NCI-H146 (cell line): ENCODE measurements at places on chromosomes 7 and 10.

DNA sequence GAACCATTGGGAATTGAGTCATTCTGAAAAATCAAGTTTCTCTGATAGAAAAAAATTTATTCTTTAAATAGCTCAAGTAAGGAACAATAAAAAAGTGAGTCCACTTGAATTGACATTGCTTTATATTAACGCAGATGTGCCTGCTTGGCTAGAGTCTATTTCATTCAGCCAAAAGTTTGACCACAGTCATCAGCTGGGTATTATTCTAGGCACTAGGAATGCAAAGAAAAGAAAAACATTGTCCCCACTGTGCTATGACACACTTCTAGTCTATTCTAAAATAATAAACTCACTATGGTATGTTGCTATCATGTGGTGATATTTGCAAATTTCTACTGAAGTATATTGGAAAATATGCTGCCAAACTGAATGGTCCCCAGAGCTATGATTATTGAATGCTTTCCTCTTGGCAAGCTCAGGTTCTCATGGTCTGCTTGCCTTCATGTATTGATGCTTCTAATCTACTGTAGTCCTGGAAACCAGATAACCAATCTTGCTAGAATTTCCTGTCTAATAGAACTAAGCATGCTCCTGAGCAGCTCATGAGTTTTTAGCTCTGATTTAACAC lies 8.3 kb downstream of the SFRP4 start:
- no peak for DNase-seq

- peak; percentile 5 for DNase-seq
These were observed 10.4 kb downstream of the RNF133 start for GRCh38 chr7:122688400-122688998.

DNA sequence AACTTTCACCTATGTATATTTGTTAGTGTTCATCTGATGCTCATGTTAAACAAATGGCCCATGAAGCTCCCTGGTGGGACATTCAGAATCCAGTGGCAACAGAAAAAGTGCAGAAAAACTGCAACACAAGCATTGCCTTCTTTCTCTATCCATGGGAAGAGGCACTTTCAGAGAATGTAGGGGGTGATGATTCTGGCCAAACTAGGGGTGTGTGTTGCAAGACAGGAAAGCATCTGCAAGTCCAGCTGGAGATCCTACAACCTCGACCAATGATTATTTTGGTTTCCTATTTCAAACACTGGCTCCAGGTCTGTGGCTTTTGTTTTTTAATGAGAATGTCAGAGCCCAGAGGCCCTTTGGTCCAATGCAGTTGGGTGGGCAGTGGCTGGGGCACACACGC lies 198.7 kb downstream of the CXCL12 start:
- no peak for DNase-seq

DNA sequence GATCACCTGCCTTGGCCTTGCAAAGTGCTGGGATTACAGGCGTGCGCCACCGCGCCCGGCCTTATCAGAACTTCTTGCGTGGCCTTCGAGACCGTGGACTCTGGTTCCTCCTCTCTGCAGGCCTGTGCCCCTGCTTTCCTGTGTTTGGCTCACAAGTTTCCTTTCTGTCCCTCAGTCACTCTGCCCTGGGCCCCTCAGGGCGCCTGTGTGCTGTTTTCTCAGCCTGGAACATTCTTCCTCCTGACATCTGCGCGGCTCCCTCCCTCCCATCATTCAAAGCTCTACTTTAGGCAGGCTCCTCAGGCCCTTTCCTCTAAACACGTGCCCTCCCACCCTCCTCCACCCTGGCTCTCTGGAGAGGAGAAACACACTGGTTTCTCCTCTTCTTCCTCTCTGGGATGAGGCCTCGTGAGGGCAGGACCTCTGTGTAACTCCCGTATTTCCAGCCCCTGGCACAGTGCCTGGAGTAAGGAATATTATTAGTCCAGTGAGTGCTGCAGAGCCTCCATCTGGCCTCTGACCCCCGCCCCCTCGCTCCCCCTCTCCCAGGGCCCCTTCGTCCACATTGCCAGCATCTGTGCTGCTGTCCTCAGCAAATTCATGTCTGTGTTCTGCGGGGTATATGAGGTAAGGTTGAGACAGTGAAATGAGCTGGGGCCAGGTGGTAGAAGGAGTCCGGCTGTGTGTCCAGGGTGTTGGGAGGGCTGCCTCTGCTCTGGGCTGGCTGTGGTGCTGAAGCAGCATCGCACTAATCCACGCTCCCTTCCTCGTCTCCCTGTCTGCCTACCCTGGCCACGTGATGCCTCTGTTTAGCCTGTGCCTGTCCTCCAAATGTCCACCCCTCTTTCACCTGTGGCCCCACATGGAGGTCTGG lies 7.1 kb downstream of the CLCN1 start:
- DNase-seq: no peak

DNA sequence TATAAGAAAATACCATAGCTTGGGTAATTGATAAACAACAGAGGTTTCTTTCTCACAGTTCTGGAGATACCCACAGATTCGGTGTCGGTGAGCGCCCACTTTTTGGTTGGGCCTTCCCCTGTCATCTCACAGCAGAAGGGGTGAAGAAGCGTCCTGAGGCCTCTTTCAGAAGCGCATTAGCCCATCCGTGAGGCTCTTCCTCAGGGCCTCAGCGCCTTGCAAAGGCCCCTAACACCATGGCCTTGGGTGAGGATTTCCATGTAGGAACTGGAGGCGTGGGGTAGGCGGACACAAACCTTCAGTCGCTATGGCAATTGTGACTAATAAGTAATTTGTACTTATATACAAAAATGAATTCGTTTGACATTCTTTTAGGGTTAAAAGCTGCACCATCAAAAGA lies 316.0 kb downstream of the PTPRN2 start:
- DNase-seq: no peak

DNA sequence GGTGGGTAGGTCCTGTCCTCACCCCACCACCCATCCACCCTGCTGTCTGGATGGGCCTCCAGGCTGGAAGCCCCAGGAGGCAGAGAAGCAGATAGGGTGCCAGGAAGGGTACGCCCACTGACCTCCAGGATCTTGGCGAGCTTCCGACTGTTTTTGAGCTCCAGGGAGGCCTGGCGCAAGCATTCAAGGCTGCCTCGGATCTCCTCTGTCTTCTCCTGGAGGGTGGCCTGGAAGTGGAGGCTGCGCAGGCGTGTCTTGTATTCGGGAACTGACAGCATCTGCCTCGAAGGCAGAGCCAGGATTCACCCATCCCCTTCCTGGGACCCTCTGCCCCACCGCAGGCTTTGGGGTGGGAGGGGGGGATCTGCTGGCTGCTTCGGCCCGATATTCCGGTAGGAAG lies 48.4 kb downstream of the GRID2IP start:
- peak; percentile 45 for DNase-seq

DNA sequence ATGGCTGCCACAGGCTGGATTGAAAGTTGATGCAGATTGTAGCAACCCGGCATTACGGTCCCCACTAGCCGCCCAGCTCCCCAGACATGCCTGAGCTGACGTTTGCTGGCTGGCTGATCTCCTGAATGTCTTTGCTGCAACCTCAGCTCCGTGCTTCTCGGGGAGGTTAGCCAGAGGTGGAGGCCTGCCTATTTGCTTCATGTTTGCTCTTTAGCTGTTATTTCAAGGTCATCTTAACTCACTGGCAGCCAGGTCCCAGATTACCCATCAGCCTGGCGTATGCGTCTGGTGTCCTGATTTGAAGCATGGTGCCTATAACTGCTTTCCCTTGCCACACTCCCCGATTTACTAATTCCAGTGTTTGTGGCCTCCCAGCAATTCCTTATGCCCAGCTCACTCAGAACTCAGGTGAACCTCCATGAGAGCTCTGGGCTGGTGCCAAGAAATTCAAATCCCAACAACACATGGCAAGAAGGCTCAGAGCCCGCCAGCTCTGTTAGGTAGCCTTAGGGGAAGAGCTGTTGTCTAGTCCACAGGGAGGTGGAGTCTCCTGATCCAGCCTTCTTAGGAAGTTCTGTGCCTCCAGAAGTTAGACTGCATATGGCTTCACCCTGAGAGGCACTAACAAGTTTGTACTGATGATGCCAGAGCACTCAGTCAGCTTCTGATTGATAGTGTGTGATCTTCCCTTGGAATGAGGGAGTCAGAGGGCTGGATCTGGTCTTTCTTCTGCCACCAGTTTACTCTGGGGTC lies 69.7 kb upstream of the EXOC4 start:
- no peak for DNase-seq

DNA sequence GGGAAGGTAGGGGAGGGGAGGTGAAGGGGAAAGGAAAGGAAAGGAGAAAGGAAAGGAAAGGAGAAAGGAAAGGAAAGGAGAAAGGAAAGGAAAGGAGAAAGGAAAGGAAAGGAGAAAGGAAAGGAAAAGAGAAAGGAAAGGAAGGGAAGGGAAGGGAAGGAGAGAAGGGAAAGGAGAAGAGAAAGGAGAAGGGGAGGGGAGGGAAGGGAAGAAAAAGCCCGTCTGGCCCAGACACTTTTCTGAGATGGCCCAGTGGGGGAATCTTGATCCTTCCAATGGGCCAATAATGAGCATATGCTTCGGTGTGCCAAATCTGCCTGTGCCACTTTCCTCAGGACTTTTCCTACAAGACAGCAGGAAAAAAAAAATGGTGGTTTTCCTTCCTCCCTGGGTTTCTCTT lies 64.5 kb downstream of the CH25H start:
- DNase-seq: no peak

GRCh38 chr7:140200061-140200989 lies 23.5 kb upstream of the KDM7A start:
- DNase-seq: peak; percentile 81
